ENCODE measurements at places on chromosomes 3 and 15.

GRCh38 chr3:142651711-142652110 lies 55.5 kb downstream of the PLS1 start:
- DNase-seq = no peak

GRCh38 chr3:191809326-191809949 lies 348.5 kb downstream of the PYDC2 start:
- no peak for DNase-seq

DNA sequence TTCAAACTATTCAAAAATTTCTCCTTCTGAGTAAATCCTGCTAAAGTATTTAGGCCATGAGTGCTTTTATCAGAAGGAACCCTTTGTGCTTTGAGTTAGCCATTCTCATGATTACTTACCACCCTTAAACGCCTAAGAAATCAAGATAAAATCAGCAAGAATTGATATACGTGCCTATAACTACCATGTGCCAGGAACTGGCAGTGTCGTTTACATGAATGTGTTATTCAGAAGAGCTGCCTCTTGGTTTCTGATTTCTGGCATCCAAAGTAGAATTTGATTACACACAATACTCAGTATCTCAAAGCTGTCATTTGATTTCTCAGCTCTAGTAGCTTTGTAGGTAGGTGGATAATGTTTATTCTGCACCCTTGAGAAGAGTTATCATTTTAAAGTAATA lies 351.3 kb upstream of the CCDC54 start:
- no peak for DNase-seq

DNA sequence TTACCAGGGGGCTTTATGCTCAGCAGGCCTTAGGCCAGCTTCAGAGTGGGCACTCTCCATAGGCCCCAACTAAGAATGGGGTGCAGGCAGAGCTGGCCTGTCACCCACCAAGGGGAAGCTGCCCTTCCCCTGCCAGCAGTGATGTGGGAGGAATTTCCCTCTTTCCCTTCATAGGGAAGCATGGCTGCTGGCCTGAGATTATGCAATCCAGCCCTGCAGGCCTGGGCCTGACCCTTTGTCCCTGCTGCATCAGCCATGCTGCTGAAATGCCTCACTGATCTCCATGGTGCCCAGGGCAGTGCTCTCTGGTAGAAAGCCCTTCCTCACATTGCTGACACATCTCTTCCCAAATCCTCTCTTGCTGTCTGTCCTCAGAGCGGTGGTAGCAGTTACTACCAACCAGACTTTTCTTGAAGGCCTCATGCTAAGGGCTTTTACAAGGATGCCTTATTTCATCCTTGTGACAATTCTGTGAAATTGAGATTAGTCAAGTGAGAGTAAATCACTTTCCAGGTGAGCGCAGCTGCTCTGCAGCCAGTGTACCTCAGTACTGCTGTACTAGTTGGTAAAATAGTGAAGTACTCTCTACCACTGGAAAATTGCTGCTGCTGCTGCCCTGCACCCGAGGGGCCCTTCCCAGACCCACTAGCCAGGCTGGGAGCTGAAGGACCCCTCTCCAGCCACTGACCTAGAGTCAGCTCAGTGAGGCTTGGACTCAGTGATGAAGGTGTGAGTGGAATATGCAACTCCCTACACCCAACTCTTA lies 33.8 kb downstream of the MRAS start:
- no peak for DNase-seq

DNA sequence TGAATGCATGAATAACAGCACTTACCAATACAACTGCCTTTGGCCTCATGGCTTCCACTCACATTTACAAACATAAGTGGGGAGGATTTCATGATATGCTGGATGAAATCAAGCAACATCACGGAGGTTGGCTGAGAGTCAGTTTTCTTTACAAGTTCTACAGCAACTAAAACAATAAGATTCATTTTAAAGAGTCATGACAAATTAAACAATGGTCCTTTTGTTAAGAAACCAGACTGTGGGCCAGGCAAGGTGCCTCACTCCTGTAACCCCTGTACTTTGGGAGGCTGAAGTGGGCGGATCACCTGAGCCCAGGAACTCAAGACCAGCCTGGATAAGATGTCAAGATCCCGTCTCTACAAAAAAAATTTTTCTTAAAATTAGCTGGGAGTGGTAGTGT lies 12.4 kb downstream of the ATR start:
- no peak for DNase-seq

- DNase-seq = no peak
These were observed 168.4 kb downstream of the P3H2 start for GRCh38 chr3:189952272-189952671.

DNA sequence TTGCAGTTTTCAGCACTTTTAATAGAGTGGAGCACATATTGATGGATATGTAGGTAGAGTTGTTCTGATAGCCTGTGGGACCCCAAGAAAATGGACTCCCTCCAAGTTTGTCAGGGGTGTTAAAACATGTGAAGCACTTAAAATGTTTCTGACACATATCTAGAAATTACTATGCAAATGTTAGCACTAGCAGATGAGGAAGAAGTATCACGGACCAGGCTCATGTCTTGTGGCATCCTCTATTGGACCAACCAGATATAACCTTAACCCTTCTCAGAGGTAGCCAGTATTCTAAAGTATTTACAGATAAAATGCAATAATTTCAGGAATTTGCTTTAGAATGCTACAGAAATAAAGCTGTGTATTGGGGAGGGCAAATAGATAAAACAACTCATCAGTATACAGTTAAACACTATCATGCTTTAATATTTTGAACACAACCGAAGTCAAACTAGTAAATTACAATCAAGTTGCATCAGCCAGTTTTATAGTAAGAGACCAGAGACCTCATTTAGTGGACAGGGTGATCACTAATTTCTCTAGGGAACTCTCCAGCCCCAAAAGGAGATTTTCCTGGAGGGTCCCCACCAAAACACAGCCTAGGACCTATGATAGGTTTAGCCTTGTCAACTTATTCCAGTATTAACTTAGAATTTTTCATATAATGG lies 57.2 kb upstream of the FBN1 start:
- DNase-seq = no peak

- DNase-seq = no peak
These were observed 3.1 kb upstream of the SQOR start for GRCh38 chr15:45631776-45632175.

GRCh38 chr3:106533093-106533787 lies 664.4 kb upstream of the CBLB start:
- DNase-seq = no peak

DNA sequence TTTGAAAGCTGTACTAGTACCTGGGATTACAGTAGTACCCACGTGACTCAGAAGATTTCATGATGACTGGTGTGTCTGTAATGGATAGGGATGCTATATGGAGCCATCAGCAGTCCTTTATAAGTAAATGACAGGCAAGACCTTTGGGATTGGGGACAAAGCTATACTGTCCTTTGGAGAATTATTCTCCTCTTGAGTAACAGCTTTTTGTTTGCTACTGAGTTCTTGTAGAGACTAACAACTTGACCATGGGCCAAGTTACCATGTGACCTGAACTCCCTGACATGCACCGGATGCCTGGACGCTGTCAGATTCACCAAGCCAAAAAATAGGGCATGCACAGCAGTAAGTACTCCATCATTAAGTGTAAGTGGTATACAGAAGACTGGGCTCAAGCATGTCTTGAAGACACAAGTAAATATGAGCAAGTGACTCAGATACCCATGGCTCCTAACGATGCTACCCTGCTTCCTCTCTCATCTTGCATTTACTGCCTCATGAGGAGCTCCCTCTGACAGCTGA lies 12.9 kb downstream of the SEC11A start:
- DNase-seq = no peak

DNA sequence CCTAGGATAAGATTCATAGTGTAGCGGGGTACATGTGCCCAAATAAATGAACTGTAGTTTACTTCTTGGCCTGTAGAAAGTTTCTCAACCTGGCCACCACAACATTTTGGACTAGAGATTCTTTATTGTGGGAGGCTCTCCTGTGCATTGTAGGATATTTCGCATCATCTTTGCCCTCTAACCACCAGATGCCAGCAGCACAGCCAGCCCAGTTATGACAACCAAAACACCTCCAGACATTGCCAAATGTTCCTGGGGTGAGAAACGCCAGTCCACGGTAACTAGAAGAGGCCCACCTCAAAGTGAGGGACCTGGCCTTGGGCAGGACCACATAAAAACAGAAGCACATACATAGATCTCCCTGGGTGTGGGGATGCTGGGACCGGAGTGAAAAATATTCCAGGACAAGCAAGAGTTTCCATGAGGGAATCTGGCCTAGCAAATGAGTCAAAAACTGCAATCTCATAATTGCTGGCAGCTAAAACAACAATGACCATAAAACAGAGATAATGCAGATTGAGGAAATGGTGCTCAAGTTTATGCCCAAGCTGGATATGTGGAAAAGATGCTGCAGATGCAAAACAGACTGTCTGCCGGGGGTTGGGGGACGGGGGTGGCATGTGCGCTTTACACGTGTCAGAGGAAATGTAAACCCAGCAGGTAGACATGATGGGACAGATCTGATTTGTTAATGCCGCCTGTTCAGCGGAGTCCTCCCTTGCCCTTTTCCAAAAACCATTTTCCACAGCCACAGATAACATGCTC lies 39.7 kb downstream of the ARHGEF3 start:
- no peak for DNase-seq

GRCh38 chr15:78929536-78930264 lies 15.1 kb downstream of the CTSH start:
- no peak for DNase-seq

- no peak for DNase-seq
These were observed 148.3 kb upstream of the ARHGEF26 start for GRCh38 chr3:153972862-153973261.

GRCh38 chr15:63497642-63498467 lies 6.5 kb upstream of the USP3 start:
- DNase-seq = no peak

- no peak for DNase-seq
These were observed 212.0 kb downstream of the XXYLT1 start for GRCh38 chr3:195059006-195059350.

DNA sequence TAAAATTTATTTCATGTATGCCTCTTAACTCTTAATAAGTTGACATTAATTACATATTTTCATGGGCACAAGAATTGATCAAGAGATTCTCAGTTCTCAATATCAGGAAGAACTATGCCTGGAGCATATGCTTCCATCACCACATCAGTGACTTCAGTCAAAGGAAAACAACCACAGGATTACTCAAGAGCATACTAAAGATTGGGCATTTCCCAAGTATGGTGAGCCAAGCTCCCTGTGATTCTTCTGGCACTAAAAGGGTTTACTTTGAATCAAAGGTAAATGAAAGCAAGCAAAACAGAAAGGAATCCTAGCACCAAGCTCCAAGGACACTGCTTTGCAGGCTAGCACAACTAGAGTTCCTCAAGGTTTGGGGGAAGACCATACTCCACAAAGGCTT lies 44.6 kb downstream of the FMN1 start:
- DNase-seq = no peak
